Activated CD8-positive, alpha-beta T cell treated with anti-CD3 and anti-CD28 coated beads for 36 hours (primary cell): ENCODE measurements at places on chromosomes 1 and 21. TPM values are rescaled to one million over a fixed set of nuclear protein-coding genes. Genes with fewer than 3 reads are reported as not detected.

DNA sequence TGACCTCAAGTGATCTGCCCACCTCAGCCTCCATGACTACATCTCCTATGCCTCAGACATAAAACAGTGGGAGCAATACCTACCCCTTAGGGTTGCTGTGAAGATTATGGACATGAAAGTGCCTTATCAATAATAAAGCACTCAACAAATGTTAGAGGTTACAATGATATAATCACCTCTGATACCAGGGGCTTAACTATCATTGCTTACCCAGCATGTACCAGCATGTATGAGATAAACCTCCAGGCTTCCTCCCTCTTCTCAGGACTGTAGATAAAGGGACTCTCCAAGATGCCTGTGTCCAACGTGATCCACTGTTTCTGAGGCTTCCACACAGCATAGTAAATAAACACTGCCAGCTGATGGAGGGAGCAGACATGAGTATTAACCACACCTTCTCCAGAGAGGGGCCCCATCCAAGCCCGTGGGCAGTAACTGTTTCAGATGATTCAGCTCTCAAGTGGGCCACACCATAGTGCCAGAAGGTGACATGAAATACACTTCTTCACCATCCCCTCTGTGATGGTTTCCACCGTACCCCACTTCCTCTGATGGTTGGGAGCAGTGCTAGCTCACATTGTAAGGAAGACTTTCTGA lies 26.2 kb downstream of the RHBDL2 start:
- DNase-seq, result peak; percentile 69

GRCh38 chr1:108097018-108097417 lies 103.1 kb downstream of the SLC25A24 start:
- DNase-seq, result no peak

GRCh38 chr1:5973771-5974170 lies 18.5 kb downstream of the NPHP4 start:
- no peak for DNase-seq

- no peak for DNase-seq
Measured at GRCh38 chr1:112687785-112688496, 13.5 kb downstream of the MOV10 start.

Gene TENT5C
- total RNA-seq, result 13.1 TPM

Gene LENEP
- not detected for total RNA-seq

Gene ADAM30
- not detected for total RNA-seq

GRCh38 chr21:39461419-39461818 lies 9.6 kb downstream of the SH3BGR start:
- DNase-seq, result peak; percentile 30

DNA sequence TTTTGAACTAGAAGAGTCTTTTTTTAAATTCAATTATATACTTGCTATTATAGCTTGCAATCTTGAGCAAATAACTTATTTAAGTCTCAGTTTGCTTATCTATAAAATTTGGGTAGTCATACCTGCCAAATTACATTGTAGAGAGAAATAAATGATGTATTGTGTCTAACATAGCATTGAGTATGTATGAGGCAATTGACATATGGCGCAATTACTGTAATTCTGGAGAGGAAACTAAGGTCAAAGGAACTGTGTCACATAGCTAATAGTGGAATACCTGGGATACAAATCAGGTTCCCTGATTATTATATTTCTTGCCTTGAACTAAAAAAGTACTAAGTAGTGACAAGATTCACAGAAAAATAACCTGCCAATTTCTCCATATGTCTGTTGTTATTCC lies 302.5 kb downstream of the PDE4B start:
- DNase-seq, result no peak

Gene LPAR3
- total RNA-seq, result 0.81 TPM

- DNase-seq, result no peak
Measured at GRCh38 chr1:185534801-185535200, 199.4 kb upstream of the HMCN1 start.

DNA sequence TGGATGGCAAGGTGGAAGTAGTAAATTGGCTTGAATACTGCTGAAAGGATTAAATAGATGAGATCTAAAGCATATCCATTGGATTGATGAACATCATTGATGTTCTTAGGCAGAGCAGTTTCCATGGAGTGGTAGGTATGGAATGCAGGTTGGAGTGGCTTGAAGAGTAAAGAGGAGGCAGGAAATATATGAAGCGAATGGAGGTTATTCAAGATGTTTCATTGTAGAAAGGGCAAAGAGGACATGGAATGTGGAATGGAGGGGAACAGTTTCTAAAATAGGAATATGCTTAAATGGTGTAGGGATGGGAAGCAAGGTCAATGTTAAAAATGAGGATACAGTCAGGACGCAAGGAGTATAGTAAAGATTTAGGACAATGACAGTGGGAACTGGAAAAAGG lies 6.1 kb downstream of the OSBPL9 start:
- DNase-seq, result no peak

DNA sequence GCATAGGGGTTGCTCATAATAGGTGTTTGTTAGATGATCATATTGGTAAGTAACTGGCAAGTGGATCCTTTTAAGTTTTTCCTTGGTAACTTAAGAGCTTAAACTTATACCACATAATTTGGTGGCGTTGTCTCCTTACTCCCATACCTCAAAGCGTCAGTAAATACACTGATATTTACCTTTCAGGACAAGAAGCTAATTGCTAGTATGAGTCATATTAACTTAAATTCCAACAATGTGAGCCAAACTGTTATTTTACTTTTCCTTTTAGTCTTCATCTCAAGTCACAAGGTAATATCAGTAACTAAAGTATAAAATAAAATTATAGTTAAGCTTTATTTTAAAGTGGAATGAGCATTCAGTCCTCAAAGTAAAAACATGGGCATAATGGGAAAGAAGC lies 9.0 kb upstream of the SH3GLB1 start:
- no peak for DNase-seq

GRCh38 chr1:233445737-233446136 lies 118.2 kb downstream of the MAP3K21 start:
- no peak for DNase-seq

DNA sequence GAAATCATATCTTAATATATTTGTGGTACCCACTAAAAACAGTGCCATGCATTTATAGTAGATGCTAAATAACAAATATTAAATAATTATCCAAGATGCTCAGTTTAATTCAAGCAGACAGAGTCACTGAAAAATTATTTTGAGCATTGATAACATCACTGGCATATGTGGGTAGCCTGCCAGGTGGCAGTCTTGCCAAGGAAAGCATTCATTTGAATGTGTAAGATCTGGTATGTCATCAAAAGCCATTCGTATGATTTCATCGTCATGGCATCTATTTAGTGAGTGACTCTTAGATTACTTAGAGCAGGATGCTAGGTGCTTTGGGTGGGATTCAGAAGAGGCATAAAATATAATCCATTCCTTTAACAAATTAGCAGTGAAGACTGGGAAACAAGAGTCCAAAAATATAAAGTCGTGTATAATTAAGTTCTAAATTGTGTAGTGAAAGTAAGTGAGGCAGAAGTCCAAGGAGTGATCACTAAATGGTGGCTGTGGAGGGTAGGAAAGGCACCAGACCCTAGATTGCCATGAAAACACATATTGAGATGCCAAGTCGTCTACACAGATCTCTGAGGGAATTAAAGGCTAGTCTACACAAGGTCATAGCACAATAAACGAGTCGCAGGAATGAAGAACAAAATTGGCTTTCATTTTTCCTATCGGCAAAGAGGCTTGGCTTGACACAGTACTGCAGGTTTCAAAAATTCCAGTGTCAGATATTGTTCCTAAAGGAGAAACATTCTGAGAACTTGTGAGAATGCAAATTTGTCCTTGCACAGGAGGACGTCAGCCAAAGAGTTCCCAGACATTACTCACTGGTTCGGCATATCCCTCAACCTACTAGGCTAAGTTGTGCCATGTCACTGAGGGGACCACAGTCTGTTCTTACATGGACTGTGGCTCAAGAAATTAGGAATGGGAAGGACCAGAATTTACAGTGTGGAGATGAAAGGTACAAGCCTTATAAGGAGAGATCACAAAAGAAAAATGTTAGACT lies 130.8 kb downstream of the LYPLAL1 start:
- no peak for DNase-seq

DNA sequence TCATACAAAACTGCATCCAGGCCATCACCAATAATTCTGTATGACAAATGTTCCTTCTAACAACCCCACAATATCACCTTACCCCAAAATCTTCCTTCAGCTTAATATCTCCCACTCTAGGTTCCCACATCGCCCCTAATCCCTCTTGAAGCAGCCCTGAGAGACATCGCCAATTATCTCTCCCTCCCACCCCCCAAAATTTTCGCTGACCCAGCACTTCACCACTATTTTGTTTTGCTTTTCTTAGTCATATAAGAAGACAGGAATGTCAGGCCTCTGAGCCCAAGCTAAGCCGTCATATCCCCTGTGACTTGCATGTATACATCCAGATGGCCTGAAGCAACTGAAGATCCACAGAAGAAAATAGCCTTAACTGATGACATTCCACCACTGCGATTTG lies 126.3 kb downstream of the ADGRL4 start:
- no peak for DNase-seq

- no peak for DNase-seq
Measured at GRCh38 chr21:36729310-36729970, 30.5 kb downstream of the SIM2 start.

DNA sequence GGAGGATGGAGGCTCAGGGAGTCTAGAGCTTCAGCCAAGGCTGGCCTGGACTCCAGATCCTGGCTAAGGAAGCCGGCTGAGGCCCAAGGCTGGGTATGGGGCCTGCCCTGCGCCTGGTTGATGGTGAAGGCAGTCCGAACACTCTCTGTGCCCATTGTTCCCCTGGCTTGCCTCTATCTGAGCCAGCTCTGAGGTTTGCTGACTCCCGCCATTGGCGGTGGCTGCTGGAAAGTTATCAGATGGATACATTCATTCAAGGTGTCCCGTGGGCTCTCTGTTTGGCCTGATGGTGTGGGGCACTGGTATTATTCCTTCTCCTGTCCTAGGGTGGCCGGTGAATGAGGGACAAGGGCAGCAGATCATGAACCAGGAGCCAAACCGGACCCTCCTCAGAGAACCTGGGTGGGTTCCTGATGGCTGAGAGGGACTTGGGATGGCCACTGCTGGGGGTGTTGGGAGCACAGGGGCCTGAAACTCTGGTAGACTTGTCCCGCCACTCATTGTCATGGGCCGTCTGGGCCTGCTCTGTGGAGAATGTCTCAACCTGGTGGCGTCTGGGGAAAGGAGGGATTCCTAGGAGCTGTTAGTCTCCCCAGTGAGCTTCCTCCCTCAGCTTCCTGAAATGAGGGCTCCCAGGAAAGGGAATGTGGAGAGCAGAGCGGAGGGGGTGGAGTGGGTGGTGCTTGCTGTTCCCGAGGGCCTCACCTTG lies 22.2 kb downstream of the SLC26A9 start:
- no peak for DNase-seq

- no peak for DNase-seq
Measured at GRCh38 chr1:186283374-186283773, 91.7 kb downstream of the TPR start.

- no peak for DNase-seq
Measured at GRCh38 chr1:192629612-192630011, 6.3 kb upstream of the RGS13 start.

Gene PRR9
- not detected for total RNA-seq

GRCh38 chr1:41742219-41742618 lies 176.5 kb downstream of the HIVEP3 start:
- no peak for DNase-seq

Gene ORC1
- 51.8 TPM for total RNA-seq

GRCh38 chr1:38680801-38681510 lies 178.6 kb downstream of the RRAGC start:
- DNase-seq, result peak; percentile 12

- DNase-seq, result no peak
Measured at GRCh38 chr1:201508809-201509208, 1.9 kb upstream of the CSRP1 start.

Gene SLC44A5
- 0.22 TPM for total RNA-seq

Gene KRTAP10-4
- total RNA-seq, result not detected

Gene GPR161
- total RNA-seq, result 0.20 TPM

Gene CRB1
- not detected for total RNA-seq

DNA sequence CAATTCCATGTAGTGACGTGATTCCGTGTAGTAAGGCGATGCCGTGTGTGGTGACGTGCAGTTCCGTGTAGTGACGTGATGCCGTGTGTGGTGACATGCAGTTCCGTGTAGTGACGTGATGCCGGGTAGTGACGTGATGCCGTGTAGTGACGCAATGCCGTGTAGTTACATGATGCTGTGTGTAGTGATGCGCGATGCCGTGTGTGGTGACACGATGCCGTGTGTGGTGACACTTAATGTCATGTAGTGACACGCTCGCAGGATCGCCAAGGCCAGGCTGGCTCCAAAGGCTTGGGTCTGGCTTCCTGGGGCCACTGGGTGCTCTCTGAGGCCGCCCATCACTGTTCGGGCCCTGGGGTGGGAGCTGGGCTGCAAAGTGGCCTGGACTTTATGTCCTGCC lies 14.2 kb downstream of the COL18A1 start:
- DNase-seq, result no peak

Gene ANGEL2
- 44.2 TPM for total RNA-seq

- DNase-seq, result no peak
Measured at GRCh38 chr1:197388801-197389200, 120.7 kb downstream of the CRB1 start.

- no peak for DNase-seq
Measured at GRCh38 chr1:24874611-24875234, 55.4 kb downstream of the RUNX3 start.

Gene CR2
- 1.9 TPM for total RNA-seq

DNA sequence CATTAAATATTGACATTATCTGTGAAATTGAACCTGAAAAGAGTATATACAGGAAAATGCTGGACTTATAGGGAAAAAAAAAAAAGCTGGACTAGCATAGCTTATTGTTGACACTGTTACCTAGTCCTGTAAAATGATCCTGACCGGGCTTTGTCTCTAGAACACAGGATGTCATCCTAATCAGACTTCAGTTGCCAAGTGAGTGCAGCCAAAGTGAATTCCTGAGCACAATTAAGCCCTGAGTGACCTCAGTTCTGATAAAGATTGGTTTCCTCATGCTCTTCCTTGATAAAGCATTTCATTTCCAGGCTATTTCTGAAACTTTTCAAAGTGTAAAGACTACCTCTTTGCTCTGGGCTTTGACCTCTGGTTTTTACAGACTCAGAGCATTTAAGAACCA lies 19.8 kb downstream of the SELP start:
- no peak for DNase-seq

- peak; percentile 65 for DNase-seq
Measured at GRCh38 chr1:221776495-221777301, 34.8 kb upstream of the DUSP10 start.

Gene ELAPOR1
- 7.0 TPM for total RNA-seq

GRCh38 chr1:248815407-248816034 lies 10.2 kb downstream of the SH3BP5L start:
- no peak for DNase-seq

DNA sequence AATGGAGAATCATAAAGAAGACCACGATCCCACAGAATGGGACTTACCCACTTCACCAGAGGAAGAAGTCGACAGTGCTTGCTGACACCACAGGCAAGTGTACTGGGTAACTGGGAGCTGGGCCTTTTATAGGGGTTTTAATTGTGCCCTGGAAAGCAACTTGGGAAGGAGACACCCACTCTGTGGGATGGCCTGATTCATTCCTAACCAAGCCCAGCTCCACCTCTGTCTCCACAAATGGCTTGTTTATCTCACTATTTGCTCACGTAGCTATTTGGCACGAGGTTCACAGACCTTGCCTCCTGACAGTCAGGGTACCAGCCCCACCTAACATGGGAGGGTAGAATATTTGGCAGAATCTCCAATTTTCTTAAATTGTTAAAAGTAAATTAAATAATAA lies at the start of gene TCHH:
Gene TCHH, minus strand, starts transcription at position 101 of the 400 bp plus-strand sequence. CDS start 1,364 bp downstream, outside the sequence.
- DNase-seq, result no peak

Gene GPR3
- total RNA-seq, result 1.1 TPM

GRCh38 chr1:117879284-117879683 lies 50.1 kb downstream of the GDAP2 start:
- no peak for DNase-seq
